NCI-H2107 (cell line): ENCODE measurements at places on chromosomes 12 and 14.

DNA sequence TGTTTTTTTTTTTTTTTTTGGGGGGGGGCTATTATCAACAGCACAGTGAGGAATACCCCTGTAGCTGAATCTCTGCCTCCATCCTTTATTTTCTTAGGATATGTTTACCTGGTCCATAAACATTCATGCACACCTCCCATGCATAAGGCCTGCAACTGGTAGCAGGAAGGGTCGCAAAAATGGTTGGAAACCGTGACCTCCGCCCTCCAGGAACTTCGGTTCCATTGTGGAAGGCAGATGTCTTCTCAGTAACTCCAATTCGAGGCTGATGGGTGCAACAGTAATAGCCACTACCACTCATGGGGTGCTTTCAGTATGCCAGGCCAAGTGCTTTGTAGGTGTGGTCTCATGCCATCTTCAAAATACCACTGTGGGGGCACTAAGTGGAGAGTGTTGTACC is 40.2 kb downstream of the ACACB start:
- DNase-seq: no peak

DNA sequence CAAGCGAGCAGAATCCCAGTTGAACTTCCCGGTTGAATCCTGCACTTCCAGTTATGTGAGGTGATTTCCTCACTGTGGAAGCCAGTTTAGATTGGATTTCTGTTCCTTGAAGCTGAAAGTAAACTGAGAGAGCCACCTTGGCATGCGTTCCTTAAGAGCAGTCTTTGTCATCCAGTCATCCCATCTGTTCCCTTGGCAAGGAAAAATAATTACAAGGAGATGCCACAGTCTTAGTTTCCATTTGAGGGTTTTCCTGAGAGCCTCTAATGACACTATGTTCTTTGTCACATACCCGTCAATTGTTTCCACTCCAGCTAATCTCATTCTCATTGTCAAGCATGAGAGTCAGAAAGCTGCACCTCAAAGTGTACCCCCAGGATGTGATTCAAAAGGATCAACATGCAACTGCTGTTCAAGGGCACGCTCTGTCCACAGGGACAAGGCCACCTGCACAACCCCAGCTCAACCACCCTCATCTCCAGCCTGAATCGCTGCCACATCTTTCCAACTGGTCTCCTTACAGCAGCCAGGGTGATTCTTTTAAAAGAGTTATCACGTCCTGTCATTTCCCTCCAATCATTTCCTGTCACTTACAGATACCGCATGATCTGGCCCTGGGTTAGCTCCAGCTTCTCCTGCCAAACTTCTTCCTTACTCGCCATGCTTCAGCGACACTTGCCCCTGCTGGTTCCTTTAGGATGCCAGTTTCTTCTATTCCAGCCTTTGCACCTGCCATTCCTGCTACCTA is 18.0 kb upstream of the TCP11L2 start:
- DNase-seq: no peak

DNA sequence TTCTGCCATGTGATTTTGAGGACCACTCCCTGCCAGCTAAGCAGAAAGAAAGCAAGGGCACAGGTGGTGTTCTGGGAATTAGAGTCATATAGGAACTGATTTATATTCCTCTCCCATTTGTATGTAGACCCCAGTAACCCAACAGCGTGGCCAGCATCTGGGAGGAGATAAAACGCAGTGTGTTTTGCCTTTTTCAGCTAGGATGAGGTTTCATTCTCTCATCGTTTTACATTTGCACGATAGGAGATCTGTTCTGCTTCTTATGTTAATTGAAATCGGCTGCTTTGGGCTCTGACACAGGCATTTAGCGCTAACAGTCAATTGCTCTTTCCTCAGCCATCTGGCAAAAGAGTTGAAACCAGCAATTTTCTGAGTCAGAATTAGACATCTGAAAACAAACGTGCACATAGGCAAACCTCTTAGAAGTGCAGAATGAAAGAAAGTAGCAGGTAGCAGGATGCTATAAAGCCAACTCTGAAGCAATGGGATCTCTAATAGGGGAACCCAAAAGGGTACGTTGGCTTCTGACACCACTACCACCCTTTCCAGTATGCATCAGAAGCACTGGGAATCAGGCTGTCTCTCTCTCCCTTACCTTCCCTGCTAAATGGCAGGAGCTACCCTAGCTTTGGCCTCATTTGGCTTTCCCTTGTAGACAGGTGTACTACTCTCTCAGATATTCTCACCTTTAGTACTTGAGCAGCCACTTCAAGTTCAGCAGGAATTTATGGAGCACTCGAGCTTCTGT is 219.1 kb downstream of the PHLDA1 start:
- DNase-seq: no peak

GRCh38 chr12:32822344-32822743 is 66.6 kb upstream of the YARS2 start:
- no peak for DNase-seq

GRCh38 chr14:68808696-68809480 is 16.0 kb upstream of the ZFP36L1 start:
- DNase-seq: no peak

- no peak for DNase-seq
These were observed 61.2 kb downstream of the STXBP6 start for GRCh38 chr14:24988760-24989159.

GRCh38 chr12:78271546-78271945 is 440.9 kb downstream of the NAV3 start:
- DNase-seq: no peak

GRCh38 chr12:95177201-95177768 is 40.0 kb downstream of the FGD6 start:
- DNase-seq: no peak
